ENCODE measurements at places on chromosomes 6 and 20.

- DNase-seq: no peak
Measured at GRCh38 chr6:73790574-73790973, 94.6 kb downstream of the CD109 start.

- no peak for DNase-seq
Measured at GRCh38 chr6:33279257-33279695, 2.4 kb downstream of the B3GALT4 start.

DNA sequence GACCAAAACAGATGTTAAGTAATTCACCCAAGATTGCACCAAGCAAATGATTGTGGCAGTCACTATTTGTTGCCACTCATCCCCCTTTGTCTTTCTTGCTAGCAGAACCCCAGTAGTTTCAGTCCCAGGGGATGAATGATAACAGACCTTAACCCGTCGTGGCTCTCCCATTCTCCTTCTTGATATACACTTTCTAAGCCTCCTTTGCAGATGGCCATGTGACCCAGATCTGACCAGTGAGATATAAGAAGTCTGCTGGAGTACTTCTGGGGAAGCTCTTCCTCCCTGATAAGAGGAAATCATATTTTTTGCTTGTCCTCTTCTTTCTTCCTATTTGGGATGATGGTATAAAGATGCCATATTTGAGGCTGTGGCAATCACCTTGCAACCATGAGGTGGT is 9.6 kb upstream of the SH3BGRL2 start:
- no peak for DNase-seq

GRCh38 chr6:104540743-104541142 is 319.0 kb downstream of the HACE1 start:
- no peak for DNase-seq

- no peak for DNase-seq
Measured at GRCh38 chr20:61760731-61761130, 304.9 kb downstream of the TAF4 start.

DNA sequence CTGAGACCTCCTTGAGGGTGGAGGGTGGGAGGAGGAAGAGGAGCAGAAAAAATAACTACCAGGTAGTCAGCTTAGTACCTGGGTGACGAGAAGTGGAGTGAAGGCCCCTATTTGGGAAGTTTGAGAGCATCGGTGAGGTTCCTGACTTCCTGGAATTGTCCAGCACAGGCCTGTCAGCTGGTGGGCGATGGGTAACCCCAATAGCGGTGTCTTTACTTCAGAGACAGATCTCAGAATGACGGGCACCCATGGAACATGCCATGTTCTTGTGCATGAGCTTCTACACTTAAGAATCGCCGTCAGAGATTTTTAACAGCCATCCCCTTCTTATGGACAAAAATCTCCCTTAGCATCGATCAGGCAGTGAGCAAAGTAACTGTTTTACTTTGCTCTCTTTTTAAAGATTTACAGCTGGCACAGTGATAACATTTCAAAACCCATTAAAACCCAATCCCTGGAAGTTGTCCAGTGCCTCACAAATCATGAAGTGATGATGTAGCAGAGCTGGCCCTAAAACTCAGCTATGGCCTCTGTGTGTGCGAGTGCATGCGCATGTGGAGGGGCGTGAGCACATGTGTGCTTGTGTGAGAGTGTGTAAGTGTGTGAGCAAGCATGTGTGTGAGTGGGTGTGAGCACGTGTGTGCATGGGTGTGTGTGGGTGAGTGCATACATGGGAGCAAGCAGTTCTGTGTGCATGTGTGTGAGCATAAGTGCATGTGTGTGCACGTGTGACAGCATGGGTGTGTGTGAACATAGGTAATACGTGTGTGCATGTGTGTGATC is 85.2 kb downstream of the DLL1 start:
- no peak for DNase-seq

- no peak for DNase-seq
Measured at GRCh38 chr6:35543459-35544193, 30.9 kb upstream of the TULP1 start.

- DNase-seq: no peak
Measured at GRCh38 chr6:104928141-104928540, 28.8 kb upstream of the LIN28B start.

DNA sequence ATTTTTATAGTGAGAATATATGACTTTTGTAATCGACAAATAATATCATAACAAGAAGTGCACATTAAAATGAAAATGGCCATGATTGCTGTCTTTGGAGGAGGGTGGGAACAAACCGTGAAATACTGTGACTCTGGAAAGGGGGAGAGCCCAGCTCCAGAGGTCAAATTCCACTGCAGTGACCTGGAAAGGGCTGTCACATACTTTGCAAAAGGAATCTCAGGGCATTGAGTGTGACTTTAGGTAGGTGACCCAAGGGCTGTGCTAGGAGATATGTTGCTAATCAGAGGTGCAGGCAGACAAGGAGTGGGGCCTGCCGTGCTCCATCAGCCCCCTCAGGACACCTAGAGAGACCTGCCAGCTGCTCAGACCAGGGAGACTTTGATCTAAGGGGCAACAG is 28.1 kb upstream of the BMP7 start:
- DNase-seq: no peak

- no peak for DNase-seq
Measured at GRCh38 chr20:51424270-51425117, 118.0 kb downstream of the NFATC2 start.

DNA sequence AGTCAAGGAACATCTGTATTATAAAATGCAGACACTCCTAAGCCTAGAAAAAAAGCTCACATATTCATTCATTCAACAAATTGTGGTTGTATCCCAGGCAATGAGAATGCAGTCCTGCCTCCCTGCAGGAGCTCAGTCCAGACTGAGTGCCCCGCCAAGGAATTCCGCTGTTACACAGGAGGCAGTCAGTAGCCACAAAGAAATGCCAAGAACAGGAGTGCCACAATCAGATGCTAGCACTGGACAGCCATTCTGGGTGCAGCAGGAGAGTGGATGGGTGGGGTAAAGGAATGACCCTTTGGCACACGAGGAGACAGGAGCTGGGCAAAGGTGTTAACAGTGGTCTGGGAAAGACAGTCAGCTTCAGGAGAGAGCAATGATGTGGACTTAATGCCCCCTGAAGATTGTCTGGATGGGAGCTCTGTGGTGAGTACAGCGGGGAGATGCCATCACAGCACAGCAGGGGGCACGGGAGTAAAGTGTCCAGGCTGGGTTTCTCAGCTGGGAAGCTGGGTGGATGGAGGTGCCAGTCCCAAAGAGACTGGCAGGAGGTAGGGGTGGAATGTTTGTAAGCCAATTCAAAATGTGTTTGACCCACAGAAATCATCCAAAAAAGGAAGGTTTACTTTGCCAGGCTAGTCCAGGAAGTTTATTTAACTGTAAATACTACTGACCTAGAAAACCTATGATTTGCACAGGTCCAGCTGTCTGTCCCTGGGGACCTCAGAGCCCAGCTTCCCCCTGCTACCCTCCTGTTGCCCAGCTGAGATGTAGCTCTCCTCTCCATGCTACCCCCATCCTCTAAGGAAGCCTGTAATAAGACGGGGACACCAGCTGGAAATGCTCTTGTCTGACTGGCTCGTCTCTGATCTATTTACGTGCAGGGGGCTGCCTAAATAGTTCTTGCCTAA is 84.1 kb downstream of the SLC23A2 start:
- DNase-seq: no peak

DNA sequence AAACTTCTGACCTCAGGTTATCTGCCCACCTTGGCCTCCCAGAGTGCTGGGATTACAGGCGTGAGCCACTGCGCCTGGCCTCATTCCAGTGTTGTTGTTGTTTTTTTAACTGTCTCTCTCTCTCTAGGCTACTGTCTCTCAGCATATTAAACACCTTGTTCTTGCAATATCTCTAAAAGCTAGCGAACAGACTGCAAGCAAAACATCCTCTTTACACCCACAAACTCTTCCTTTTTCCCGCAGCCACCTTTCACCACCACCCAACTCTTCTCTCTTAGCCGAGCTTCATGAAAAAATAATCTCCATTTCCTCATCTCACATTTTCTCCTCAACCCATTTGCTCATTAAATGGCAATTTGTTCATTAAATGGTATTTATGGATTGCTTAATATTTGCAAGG is 45.5 kb downstream of the SGK1 start:
- no peak for DNase-seq

DNA sequence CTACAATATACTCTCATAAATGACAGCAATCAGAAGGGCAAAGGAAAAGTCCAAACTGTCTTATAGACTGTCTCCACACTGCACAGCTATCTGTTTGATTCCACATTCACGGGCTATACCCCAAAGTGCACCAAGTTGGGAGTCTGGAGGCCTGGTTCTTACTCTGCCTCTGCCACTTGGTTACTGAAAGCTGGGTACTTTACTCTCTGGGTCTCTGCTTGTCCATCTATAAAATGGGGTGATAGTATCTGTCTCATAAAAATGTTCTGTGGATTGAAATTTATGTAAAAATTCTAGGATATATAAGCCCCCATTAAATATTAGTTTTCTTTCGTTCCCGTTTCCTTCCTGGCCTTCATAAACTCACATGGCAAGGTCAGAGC is 86.5 kb downstream of the CD164 start:
- DNase-seq: no peak

- no peak for DNase-seq
Measured at GRCh38 chr6:148508401-148509041, 165.9 kb downstream of the SASH1 start.

DNA sequence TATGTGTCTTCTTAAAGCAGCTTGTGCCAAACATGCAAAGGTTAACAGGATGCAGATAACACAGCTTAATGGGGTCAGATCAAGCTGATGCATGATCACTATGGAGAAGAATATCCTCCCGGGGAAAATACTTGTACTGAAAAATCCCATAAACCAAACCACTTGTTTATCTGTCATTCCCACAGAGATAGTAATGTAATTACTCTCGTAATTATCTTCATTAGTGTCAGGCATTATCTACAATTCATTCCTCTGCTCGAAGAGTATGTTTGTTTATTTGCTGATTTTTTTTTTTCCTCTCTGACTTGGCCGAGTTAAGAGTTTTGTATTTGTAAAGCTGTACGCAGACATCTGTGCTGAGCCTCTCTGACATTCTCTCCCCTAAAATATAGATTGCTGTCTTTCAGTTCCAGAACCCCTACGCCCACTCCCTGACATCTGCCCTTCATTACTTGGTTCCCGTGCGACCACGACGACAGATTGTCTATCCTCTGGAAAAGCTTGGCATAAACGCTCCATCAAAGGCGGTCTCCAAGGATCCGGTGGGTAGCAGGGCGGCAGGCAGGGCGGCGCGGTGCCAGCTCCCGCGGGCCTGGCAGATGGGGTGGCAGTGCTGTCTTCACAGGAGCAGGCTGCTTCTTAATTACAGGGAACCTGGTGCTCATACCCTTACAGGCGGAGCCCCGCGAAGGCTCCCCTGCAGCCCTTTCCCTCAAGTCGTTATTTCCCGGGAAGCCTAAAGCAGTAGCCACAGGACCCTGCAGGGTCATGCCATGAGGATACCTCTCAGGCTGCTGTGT is 147.2 kb downstream of the CFAP61 start:
- DNase-seq: no peak

- DNase-seq: no peak
Measured at GRCh38 chr20:50624351-50625016, 66.9 kb downstream of the RIPOR3 start.

DNA sequence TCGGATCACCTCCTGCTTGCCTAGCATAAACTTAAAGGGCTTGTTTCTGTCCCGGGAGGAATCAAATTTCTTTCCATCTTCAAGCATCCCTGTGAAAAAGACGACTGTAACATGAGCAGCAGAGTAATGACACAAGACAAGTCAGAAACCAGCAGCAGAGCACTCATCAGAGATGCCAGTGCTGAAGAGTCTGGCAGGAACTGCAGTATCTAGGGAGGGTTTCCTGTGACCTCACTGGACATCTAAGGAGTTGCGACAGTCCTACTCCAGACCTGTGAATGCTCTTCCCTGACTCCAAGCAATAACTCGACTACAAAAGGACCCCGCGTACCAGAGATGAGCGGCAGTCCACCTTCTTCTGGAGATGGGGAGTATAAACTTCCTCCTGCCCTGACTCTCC is 17.3 kb downstream of the FKBP1A start:
- no peak for DNase-seq

DNA sequence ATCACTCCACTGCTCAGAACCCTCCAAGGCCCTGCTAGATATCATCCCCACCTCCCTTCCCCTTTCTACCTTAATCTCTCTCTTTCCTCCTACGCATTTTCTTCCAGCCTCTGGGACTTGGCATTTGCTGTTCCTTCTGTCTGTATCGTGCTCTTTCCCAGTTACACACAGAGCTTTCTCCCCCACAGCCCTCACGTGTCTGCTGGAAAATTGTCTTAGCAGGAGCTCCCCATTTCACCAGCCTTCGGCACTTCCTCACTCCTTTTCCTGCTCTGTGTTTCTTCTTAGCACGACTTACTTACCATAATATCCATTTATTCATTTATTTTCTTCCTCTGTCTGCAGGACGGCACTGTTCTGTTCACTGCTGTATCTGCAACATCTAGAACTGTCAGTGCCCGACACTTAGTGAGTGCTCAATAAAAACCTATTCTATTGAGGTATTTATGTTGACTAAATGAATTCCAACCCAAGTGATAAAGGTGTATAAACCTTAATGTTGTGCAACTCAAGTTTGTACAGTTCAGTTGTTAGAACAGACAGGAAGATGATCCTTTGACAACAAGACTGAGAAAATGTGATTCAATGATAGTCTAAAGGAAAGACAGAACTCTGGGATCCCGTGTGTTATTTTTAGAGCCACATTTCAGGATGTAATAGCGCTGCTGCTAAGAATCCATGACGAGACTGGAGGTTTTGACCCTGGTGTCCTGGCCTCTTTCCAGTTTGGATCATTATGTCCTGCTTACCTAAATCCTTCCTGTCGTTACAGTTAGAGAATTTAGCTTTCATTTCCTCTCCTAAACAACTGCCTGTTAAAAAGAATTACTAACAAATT is 170.1 kb upstream of the LAMP5 start:
- DNase-seq: no peak

DNA sequence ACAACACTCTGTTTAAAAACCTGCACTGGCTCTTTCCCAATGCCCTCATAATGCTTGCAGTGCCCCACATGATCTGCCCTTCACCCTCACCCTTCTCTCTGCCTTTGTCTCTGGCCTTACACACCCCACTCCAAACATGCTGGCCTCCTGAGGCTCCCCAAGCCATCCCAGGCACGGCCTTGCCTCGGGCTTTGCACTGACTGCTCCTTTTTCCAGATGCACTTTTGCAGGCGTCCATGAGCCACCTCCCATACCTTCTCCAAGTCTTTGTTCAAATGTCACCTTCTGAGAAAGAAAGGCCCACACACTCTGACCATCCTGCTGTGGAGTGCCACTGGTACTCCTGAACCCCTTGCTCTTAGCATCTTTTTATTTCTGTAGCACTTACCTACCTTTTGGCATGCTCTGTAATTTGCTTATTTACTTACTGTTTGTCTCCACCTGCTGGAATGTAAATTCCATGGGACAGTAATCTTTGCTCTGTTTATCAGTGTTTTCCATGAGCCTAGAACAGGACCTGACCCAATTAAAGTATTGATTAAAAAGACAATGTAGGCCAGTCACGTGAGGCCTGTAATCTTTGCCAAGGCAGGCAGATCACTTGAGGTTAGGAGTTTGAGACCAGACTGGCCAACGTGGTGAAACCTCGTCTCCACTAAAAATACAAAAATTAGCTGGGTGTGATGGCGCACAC is 30.7 kb downstream of the GFRA4 start:
- DNase-seq: no peak

GRCh38 chr6:27865850-27866356 is 46.3 kb downstream of the OR2B2 start:
- peak; percentile 36 for DNase-seq

Data from stimulated activated CD4-positive, alpha-beta T cell treated with anti-CD3 and anti-CD28 coated beads, Interleukin-12 subunit alpha, Interleukin-12 subunit beta, amount 100 ng/mL, for 48 hours (primary cell).